ENCODE measurements at places on chromosomes 1 and 21. TPM values are rescaled to one million over a fixed set of nuclear protein-coding genes. Genes with fewer than 3 reads are reported as not detected.

DNA sequence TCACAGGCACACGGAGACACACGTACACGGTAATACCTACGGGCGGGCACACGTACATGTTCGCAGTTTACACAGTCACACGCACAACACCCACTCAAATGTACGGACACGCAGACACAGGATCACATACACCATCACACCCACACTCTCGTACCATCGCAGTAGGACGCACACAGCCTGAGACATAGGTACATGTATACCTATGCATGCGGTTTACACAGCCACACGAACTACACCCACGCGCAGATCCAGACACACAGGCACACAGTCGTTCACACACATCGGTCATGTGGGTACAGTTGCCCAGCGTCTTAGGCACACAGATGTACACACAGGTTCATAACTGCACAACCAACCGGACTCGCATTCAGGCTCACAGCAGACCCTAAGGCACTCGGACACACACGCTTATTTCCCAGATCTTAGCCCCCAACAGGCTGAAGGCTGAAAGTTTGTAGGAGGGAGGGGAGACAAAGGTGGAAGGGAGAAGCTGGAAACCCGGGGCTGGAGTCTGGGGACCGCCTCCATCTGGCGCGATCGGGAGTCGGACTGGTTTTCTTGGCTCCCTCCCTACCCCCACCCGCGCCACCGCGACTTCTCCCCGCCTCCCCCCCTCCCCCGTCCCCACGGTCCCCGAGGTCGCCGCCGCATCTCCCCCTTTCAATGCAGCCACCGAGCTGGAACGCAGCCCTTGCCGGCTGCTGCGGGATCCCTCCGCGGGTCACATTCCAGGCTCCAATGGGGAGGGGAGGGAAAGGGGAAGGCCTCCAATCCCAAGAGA is 51.9 kb upstream of the SYNC start:
- no peak for DNase-seq

GRCh38 chr1:232445361-232446106 is 184.4 kb downstream of the SIPA1L2 start:
- no peak for DNase-seq

- no peak for DNase-seq
These were observed 814 bp downstream of the PAQR7 start for GRCh38 chr1:25874635-25875153.

- no peak for DNase-seq
These were observed 9.5 kb downstream of the TRAF5 start for GRCh38 chr1:211336161-211336560.

Gene LUZP1
- total RNA-seq = 30.0 TPM

Gene RBM11
- total RNA-seq = not detected

DNA sequence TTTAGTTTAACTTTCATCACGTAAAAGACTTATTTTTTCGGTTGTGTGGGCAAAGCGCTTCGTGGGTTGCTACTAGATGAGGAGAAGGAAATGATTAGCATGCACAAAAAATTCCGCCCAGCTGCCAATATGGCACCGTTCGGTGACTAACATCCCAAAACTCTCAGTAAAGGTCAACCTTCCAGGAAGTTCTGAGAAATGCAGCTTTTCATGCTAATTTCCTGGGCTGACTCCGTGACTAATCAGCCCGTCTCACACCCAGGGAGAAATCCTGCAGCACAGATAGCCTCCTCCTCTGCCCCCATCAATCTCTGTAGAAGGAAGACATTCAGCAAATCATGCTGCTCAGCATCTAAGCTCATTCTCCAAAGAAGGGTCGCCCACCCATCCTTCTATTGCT is 34.1 kb downstream of the TMCO4 start:
- DNase-seq = peak; percentile 63

- no peak for DNase-seq
These were observed 80.7 kb upstream of the CD34 start for GRCh38 chr1:207991583-207992026.

Gene CFAP74
- total RNA-seq = not detected

GRCh38 chr1:14964711-14965055 is 188.9 kb upstream of the TMEM51 start:
- DNase-seq = no peak

Gene CYB561D1
- 5.5 TPM for total RNA-seq

Gene GPR25
- not detected for total RNA-seq

- DNase-seq = peak; percentile 23
These were observed 1.4 kb downstream of the EVA1C start for GRCh38 chr21:32413697-32414578.

GRCh38 chr21:31558189-31558961 is 101.1 kb upstream of the SOD1 start:
- DNase-seq = peak; percentile 48

Gene C4BPB
- total RNA-seq = 0.28 TPM

- no peak for DNase-seq
These were observed 735.3 kb upstream of the ADGRL4 start for GRCh38 chr1:79741720-79742421.

GRCh38 chr1:184648160-184648855 is 106.3 kb downstream of the EDEM3 start:
- no peak for DNase-seq

Gene TTC24
- total RNA-seq = not detected

DNA sequence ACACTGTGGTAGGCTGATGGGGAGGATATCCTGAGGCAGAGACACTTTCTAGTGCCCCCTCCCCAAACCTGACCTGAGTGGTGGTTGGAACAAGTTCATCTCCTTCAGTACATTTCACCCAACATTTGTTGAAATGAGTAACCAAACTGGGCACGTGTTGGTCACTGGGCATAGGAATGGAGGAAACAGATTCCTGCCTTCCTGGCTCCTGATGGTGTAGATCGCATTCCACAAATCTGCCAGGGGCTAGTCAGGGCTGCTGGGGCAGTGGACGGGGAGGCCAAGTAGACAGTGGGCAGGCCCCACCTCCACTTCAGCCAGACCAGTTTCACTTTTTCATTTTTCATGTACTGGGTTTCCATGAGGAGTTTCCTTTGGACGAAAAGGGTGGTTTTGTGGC is 16.5 kb upstream of the ALX3 start:
- no peak for DNase-seq

Gene CHIA
- total RNA-seq = not detected

GRCh38 chr1:7885513-7886404 is 32.9 kb upstream of the UTS2 start:
- DNase-seq = no peak

DNA sequence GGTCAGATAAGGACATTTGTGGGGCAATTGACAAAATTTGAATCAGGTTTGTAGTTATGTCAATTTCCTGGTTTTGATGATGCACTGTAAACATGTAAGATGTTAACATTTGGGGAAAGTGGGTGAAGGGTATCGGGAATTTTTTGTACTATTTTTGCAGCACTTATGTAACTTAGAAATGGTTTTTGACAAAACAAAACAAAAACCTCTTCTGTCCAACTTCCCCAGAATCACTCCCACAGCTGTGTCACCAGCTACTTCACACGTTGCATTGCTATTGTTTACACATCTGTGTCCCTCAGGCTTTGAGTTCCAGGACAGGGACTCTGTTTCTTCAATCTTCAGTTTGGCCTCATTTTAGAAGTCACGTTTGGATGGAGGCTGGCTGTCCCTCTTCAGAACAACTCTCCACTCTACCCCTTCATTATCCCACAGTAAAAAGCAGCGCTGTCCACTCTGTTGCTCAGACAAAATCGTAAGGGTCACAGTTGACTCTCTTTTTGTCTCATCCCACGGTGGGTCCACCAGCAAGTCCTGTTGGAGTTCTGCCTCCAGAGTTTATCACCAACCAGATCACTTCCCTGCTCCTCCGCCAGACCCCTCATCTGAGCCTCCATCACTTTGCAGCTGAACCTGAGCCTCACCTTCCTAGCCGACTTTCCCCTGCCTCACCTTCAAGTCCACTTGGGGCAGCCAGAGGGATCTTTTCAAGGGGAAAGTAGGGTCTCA is 63.2 kb downstream of the NENF start:
- no peak for DNase-seq

DNA sequence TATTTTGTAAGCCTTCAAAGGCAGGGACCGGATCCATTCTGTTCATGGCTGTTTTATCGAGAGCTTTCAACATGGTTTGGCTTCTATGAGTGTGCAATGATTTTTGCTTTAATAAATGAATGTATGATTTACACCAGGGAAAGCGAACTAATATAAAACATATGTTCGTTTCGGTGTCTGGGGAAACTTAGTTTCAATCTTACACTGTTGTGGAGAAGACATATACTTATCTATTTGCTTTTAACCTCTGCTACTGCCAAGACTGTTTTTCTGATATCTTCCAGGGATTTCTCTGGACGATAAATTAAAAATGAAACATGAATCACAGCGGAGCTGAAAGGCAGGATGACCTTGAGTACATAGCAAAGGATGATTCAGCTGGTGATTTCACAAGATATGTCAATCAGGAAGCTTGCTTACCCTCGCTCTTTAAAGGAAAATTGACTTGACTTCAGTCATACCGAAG is 14.7 kb upstream of the CYYR1 start:
- no peak for DNase-seq

- DNase-seq = peak; percentile 58
These were observed 17.1 kb downstream of the TEX35 start for GRCh38 chr1:178530037-178530402.

Gene KCNN3
- total RNA-seq = not detected

- no peak for DNase-seq
These were observed 319.6 kb downstream of the RWDD3 start for GRCh38 chr1:95553595-95553994.

DNA sequence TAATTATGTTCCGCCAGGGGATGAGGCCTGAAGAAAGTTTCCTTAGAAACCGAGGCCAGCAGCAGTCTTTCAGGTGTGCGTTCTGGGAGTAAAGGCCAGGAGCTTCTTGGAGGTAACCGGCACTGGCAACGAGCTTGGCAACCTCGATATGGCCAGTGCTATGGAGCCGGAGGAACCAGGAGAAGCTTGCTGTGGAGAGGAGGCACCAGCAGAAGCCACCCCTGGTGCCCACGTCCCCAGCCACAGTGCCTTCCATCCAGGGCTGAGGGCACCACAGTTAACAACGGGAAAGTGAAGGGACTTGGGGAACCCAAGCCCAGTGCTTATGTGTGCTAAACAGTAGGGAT is 41.5 kb upstream of the LIN9 start:
- no peak for DNase-seq

DNA sequence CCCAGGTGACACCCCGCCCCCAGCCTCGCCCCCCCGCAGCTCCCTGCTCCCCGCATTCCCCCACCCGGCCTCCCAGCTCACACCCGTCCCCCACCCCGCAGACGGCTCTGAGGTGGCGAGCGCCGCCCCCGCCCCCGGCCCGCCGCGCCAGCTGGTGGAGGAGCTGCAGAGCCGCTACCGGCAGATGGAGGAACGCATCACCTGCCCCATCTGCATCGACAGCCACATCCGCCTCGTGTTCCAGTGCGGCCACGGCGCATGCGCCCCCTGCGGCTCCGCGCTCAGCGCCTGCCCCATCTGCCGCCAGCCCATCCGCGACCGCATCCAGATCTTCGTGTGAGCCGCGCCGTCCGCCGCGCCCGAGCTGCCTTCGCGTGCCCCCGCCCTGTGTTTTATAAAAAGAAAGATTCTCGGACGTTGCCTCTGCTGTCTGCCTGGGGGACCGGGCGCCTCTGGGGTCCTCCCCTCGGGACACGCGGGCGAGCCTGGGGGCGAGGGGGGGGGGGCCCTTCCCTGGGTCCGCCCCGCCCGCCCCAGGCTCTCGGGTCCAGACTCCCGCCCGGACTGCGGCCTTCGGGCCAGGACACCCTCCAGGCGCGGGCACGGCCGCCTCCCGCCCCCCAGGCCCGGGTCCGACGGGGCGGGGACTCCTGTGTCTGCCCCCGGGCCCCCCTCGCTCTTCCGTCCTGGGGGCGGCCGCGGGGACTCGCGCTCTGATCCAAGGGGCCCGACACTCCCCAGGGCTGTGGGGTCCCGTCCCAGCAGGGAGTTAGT is 1.6 kb upstream of the MMP23B start:
- no peak for DNase-seq

- DNase-seq = no peak
These were observed 9.8 kb downstream of the SLC9A1 start for GRCh38 chr1:27144920-27145661.

Gene RUNX3
- total RNA-seq = 7.3 TPM

- DNase-seq = peak; percentile 83
These were observed 34.7 kb downstream of the RGS5 start for GRCh38 chr1:163168053-163168452.

DNA sequence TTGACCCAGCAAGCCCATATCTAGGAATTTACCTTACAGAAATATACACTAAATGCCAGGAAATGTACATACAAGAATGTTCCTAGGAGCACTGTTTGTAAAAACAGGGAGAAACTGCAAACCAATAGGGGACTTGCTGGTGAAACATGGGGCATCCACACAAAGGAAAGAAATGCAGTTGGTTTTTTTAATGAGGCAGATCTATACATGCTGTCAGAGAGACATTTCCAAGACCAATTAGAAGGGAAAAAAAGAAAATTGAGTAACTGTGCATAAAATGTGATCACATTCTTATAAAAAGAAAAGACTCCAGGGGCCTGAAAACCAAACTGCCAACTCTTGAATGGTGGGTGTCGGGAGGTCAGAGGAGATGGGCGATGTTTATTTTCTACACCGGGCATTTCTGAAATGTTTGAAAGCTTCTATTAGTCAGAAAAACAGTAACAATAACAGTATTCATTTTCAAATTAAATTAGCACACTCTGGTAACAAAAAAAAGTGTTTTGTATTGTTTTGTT is 56.6 kb downstream of the MATN1 start:
- DNase-seq = no peak

DNA sequence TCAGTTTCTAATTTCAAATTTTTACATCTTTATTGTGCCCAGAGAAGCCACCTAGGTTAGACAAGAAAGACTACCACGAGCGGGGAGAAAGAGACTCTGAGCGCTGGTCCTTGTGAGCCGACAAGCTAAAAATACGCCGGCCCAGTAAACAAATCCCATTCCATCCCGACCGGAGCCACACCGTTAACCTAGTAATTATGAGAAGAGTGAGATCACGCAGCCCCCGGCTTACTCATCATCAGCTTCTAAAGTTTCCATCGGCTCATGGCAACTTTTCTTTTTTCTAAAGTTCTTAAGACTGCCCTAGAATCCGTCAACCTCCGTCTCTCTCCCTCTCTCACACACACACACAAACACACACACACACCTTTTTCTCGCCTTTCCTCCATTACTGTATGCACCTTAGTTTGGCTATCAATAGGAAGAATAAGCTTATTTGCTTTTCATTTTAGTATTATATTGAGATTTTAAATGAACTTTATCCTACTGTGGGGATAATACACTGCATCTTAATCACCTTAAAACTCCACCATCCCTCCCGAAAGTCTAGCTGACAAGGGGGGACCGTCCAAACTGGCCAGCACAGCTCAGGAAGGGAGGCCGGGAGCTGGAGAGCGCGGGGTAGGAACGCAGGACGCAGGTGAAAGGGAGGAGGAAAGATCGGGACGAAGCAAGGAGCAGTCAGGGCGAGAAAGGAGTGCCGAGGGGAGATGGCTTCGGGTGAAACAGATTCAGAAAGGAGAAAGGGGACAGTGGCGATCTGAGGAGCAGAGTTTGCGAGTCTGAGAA is 728 bp downstream of the OTUD7B start:
- DNase-seq = peak; percentile 73

GRCh38 chr21:31041295-31042079 is 3.2 kb upstream of the KRTAP19-8 start:
- DNase-seq = no peak

Measured in SJSA1 (cell line).